Stimulated activated CD4-positive, alpha-beta T cell treated with anti-CD3 and anti-CD28 coated beads, Interleukin-1b, Interleukin-23, amount 100 ng/mL, for 1 hour (primary cell): ENCODE measurements at places on chromosomes 11 and 22.

DNA sequence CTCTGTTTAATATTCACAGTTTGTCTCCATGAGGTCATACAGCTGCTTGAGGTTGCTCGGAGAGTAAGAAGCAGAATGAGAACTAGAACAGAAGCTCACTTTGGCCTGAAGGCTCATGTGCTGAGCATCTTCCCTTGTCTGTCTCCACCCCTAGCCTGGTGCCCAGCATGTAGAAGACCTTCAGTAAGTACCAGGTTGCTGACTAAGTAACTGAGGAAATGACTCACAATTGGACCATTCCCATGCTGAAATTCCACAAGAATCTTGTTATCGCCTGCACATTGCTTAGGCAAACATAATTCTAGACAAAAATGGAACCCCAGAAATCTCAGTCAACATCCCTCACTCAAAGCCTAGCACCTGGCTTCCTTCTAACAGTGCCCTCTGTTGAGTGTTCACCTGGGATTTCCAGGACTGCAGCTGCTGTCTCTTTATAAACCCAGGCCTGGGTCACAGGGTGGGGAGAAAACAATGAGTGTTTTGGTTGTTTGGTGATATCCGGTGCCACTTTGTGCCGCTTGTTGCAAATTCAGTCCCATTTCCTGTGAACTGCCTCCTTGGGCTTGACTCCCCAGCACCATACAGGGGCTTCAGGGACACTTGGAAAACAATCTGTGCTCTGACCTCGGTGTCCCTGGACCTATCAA lies 406.8 kb downstream of the ETS1 start:
- DNase-seq = no peak

- no peak for DNase-seq
These were observed 68.3 kb downstream of the ST3GAL4 start for GRCh38 chr11:126423743-126424142.

- no peak for DNase-seq
These were observed at the start of gene BID for GRCh38 chr22:17774206-17774925. BID (minus strand) TSS chr22:17774469; CDS start chr22:17750116, 24,353 bp downstream.

DNA sequence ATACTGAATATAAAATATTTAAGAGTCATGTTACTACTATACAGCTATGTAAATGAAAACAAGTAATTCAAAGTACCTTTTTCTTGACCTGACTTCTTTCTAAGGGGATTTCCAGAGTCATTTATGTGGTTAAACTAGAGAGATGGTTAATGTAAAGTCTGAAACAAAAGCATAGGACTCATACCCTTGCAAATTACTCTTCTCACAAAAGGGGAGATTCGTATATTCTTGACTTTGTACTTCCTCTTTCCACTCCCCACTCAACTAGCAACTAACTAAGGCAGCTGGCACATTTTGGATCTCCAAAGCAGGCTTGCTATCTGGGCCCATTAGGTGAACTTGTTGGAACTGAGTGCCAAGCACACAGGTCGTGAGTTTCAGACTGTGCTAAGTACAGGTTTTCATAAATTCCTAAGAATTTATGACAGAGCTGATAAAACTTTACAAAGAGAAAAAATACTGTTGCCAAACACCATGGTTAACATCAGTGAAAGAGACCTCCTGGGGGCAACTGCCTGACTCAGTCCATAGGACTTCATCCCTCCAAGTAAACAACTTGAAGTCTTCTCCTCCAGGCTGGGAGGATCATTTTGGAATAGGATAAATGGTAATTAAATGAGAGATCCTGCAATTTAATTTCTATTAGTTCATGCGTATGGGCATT lies 77.0 kb upstream of the DDI1 start:
- no peak for DNase-seq

DNA sequence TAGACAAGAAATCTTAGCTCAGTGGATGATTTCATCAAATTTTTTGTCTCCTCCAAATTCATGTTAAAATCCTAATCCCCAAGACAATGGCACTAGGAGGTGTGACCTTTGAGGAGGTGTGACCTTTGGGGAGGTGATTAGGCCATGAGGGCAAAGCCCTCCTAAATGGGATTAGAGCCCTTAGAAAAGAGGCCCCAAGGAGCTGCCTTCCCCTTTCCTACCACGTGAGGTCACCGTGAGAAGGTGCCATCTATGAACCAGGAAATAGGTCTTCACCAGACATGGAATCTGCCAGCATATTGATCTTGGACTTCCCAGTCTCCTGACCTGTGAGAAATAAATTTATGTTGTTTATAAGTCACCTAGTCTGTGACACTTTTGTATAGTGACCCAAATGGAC lies 138.7 kb downstream of the TRIM29 start:
- DNase-seq = no peak

DNA sequence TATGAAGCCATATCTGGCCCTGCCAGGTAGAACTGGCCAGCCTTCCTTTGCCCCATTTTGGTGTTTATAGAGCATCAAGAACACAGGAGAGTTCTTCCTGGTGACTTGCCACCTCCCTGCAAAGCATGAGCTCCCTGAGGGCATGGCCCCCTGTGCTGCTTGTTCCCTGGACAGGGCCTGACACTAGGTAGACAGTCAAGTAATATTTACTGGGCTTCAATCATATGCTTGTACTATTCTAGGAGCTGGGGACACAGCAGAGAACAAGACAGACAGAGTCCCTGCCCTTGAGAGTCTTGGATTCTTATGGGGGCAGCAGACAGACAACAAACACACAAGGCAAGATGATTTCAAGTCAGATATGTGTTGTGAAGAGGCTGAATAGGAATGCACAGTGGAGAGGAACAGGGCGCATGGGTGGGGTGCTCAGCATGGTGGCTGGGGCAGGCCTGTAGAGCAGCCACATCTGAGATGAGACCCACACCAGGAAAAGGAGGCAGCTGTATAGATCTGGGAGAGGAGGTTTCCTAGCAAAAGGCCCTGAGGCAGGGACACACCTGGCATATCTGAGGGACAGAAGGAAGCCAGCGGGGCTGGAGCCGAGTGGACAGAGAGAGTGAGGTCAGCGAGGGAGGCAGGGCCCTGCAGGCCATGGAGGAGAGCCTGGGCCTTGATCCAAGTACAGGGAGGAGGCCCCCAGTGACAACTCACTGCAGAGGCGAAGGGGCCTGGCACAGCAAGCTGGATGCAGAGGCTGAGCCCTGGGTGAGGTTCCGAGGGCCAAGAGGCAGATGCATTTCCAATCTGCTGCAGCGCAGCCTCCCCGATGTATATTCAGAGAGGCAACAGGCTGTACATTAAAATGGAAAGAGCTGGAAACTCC lies 10.2 kb upstream of the CBX6 start:
- no peak for DNase-seq
